ENCODE measurements at places on chromosomes 13 and 19. TPM values are rescaled to one million over a fixed set of nuclear protein-coding genes. Genes with fewer than 3 reads are reported as not detected.

- DNase-seq, result no peak
Observed at GRCh38 chr13:111339366-111340143, 19.1 kb downstream of the TEX29 start.

DNA sequence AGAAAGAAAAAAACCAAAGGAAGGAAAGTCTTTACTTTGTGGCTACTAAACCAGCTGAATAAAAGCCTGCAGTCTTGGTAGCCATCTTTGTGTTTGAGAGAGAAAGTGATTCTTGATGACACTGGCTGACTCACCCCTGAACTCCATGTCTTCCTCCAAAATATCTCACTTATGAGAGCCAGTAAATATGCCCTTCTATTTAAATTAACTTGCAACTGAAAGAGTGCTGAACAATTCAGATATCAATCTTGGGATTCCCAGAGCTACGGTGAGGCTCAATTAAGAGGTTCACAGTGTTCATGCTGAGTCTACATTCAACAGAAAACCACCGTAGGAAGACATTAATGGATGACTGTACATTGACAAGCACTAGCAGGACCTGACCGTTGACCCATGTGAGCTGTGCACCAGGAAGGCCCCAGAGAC lies 57.9 kb downstream of the KCTD12 start:
- DNase-seq, result no peak

DNA sequence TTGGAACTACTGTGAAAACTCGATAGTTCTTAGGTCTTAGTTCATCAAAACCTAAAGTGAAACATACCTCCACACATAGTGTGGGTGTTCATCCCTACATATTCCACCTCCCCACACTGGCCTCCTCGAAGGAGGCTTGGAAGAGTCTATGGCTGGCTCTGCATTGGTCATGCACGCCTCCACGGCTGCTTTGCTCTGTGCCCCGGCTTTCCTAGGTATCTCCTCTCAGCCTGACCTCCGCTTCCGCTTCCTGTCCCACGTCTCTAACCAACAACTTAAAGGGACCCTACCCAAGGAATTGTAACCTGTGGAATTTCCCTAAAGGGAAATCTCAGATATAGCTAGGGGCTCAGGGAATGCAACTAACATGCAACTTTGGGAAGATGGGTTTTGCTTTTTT lies 79.7 kb upstream of the MBNL2 start:
- peak; percentile 36 for DNase-seq

APOC1 gene
- 1.2 TPM for total RNA-seq

- peak; percentile 14 for DNase-seq
Observed at GRCh38 chr19:46977548-46977947, 42.1 kb upstream of the NPAS1 start.

GRCh38 chr19:35293363-35293739 lies 1.4 kb downstream of the MAG start:
- no peak for DNase-seq

- DNase-seq, result no peak
Observed at GRCh38 chr19:17616961-17617806, 61.7 kb downstream of the COLGALT1 start.

- DNase-seq, result no peak
Observed at GRCh38 chr19:15613338-15613737, 1.7 kb upstream of the CYP4F8 start.

TMEM255B gene
- total RNA-seq, result 20.3 TPM

GRCh38 chr19:16222806-16223205 lies 25.1 kb downstream of the AP1M1 start:
- DNase-seq, result no peak

DNA sequence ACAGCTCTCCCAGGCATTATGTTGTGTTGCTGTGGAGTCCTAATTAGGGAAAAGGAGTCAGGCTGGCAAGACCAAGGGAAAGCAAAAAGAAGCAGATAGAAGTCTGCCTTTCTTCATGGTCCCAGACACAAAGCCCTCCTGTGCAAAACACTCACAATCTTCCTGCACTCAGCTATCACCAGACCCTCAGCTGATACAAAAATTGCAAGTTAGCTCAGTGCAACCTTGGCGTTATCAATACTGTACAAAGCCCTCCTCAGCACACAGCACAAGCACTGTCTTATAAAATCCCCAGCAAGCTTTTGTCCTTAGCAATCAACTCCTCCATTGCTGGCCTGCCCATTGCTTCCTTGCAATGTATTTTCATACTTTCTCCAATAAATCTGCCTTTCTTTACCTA lies 3.2 kb downstream of the OR7C2 start:
- no peak for DNase-seq

- no peak for DNase-seq
Observed at GRCh38 chr19:42343344-42344110, 18.1 kb downstream of the MEGF8 start.

Measured in heart left ventricle (tissue), 16 donors.